ENCODE measurements at places on chromosomes 1 and 21.

- DNase-seq = no peak
Observed at GRCh38 chr1:52970149-52970548, 43.1 kb downstream of the SCP2 start.

DNA sequence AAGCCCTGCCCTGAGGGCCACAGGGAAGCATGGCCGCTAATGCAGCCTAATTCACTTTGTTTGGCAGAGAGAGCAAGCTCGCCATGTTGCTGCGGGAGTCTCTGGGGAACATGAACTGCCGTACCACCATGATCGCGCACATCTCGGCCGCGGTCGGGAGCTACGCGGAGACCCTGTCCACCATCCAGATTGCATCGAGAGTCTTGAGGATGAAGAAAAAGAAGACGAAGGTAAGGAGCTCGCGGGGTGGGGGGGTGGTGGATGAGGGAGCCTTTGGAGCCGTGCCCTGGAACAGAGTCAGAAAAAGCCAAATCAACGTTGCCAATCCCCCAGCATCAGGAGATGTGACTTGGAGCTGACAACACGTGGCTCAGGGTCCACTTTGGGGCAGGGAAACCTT lies 529.4 kb downstream of the KIF26B start:
- no peak for DNase-seq

DNA sequence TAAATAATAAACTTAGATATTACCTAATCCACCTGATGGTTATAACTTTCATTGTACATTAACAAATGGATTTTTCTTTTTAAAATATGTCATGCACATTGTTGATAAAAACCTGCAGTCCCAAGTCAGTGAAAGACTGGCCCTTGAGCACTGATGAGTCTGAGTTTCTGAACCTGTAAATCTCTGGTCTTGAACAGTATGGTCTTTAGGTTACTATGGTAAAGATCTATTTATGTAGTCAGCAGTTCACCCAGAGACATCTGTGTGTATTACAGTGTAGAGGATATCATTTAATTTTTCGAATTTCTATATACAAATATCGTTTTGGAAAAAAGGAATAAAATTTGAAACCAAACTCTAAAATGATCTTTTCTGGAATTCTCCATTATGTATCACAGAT lies 30.4 kb upstream of the SCYL3 start:
- no peak for DNase-seq

GRCh38 chr1:29209173-29209572 lies 21.6 kb downstream of the MECR start:
- no peak for DNase-seq

DNA sequence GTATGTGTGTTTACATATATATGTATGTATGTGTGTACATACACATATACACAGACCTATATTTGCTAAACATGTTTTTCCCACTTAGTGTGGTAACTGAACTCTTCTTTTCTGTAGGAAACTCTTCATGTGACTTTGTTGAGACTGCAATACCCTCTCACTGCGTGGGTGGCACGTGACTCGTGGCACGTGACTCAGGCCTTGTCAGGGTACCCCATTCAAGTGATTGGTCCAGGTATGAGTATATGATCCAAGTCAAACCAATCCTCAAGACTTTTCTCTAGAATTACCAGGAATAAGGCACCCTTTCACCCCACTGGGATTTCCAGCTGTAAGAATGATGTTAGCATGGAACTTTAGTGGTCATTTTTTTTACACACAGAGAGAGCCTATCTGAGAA lies 149.2 kb upstream of the KCNK2 start:
- no peak for DNase-seq

GRCh38 chr1:41286992-41287391 lies 44.9 kb upstream of the SCMH1 start:
- DNase-seq = no peak

DNA sequence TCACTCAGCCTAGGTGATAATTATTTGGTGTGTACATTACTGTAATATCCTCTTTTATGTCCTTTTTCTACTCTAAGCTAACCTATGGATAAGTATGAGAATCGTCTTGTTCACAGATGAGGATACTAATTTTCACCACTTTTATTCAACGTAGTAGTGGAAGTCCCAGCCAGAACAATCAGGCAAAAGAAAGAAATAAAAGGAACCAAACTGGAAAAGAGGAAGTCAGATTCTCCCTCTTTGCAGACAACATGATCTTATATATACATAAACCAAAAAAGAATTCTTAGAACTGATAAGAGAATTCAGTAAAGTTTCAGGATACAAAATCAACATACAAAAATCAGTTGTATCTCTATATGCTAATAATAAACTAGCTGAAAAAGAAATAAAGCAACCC lies 12.6 kb upstream of the RGL1 start:
- no peak for DNase-seq

GRCh38 chr1:93615582-93616150 lies 66.0 kb downstream of the BCAR3 start:
- no peak for DNase-seq

DNA sequence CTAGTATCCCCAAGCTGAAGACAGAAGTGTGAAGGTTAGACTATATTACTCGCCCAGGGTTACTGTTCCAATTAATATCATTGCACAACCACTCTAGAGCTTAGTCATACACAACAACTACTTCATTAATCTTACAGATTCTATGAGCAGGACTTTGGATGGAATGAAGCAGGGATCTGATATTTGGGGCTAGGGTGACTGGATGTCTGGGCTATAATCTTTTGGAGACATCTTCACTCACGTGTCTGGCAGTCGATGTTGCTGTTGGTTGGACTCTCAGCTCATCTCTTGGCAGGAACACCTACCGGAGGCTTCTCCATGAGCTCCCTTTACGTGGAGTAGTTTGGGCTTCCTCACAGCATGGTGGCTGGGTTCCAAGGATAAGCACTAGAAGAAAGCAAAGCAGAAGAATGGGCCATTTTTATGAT lies 519.2 kb upstream of the B3GALT2 start:
- no peak for DNase-seq

Measured in T-helper 2 cell (primary cell).